Stimulated activated CD4-positive, alpha-beta T cell treated with anti-CD3 and anti-CD28 coated beads, Interleukin-2, amount 100 ng/mL, for 24 hours (primary cell): ENCODE measurements at places on chromosomes 1 and 21.

- DNase-seq = no peak
Measured at GRCh38 chr1:47887475-47888293, 109.5 kb downstream of the TRABD2B start.

- no peak for DNase-seq
Measured at GRCh38 chr1:65952696-65953095, 160.0 kb downstream of the PDE4B start.

- no peak for DNase-seq
Measured at GRCh38 chr1:195185736-195186135, 1422.5 kb downstream of the KCNT2 start.

DNA sequence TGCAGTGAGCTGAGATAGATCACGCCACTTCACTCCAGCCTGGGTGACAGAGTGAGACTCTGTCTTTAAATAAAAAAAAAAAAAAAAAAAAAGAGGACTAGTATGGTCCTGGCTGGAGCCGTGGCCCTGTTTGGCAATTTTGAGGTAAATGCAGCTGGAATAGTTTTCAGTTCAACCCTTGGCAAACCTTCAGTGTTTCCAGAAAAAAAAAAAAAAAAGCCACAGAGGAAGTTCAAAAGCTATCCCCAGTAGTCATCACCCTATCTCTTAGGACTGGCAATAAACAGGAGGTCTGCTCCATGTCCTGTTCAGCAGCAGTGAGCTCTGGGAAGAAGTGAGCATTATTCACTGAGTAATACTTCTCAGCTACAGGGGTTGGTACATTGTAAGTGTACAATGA is 56.8 kb upstream of the ERRFI1 start:
- DNase-seq = no peak

DNA sequence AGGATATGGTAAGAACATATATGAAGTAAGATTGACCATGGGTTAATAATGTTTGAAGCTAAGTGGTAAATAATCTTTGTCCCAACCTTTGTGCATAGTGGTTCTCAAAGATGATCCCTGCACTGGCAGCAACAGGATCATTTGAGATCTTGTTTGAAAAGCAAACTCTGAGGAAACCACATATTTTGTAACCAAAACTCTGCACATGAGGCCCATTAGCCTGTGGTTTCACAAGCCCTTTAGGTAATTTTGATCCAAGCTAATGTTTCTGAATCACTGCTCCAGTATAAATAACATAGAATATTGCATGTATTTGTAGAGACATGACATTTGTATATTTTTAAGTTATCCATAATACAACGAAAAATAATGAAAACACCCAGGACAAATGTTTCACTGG is 147.9 kb upstream of the RGS18 start:
- no peak for DNase-seq

DNA sequence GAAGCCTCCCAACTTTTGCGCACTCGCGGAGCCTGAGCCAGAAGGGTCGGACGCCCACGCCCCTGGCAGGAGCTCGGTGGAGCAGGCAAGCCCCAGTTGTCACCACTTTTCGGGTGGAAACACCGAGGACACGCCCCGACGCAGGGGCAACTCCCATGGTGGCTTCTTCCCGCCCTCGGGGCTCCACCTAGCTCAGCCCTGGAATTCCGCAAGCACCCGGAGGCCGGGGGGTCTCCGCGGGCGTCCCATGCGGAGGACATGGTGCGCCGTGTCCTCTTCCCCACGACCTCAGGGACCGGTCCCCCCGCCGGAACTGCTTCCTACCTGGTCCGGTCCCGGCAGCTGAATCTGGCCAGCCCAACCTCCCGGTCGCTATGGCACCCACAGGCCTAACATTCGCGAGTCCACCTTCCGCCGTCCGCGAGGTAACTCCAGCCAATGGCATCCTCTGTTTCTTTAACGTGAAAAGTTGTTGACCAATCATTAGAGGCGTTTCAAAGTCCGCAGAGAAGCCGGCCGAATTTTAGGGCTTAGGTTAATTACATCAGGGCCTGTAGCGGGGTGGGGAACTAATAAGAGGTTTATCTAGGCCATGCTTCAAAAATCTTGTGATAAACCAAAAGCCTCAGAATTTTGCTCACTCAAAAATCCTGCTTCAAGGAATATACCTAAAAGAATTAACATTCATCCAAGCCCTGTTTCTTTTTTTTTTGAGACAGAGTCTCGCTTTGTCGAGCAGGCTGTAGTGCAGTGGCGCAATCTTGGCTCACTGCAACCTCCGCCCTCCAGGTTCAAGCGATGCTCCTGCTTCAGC is at the start of gene STPG1:
Gene STPG1 (minus strand): TSS at position 433 of the 814 bp plus-strand sequence. CDS start 12,394 bp downstream, outside the sequence.
- DNase-seq = peak; percentile 83

DNA sequence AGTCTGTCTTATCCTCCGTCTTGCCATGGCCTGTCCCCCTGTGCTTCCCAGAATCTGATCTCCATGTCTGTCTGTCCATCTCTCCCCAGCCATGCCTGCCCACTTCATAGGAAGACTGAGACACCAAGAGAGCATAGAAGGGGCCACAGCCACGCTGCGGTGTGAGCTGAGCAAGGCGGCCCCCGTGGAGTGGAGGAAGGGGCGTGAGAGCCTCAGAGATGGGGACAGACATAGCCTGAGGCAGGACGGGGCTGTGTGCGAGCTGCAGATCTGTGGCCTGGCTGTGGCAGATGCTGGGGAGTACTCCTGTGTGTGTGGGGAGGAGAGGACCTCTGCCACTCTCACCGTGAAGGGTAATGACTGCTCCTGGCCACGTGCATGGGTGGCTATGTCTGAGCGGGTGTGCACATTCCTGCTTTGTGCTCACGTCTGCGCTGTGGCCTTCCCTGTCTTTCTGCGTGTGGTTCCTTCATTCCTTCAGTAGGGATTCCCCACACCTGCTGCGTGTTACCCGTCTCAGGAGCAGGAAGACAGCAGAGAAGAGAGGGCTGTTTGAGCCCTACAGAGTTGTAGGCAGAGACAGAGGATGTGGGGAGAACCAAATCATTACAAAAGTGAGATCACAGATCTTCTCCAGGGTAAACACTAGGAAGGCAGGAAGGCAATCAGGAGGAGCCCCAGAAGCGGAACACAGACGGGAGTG is 80.8 kb downstream of the OBSCN start:
- DNase-seq = no peak

DNA sequence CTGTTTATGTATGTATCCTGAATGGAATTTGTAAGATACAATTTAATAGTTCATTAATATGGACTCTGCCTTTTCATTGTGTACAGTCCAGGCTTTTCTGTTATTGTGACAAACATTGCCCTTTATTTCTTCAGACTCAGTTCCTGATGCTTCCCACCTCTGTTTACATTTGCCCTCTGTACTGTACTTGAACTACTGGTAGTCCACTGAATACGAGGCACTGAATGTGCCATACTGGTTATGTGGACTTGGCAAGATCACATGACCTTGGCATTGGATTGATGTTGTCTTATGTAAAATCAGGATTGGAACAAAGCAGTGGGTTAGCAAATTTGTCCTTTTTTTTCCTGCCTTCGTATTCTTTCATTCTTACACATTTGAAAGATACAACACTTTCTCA is 27.8 kb downstream of the RALGPS2 start:
- DNase-seq = no peak

GRCh38 chr1:160726114-160726497 is 12.9 kb upstream of the SLAMF7 start:
- DNase-seq = no peak

GRCh38 chr1:11568687-11569086 is 85.5 kb downstream of the FBXO2 start:
- no peak for DNase-seq

DNA sequence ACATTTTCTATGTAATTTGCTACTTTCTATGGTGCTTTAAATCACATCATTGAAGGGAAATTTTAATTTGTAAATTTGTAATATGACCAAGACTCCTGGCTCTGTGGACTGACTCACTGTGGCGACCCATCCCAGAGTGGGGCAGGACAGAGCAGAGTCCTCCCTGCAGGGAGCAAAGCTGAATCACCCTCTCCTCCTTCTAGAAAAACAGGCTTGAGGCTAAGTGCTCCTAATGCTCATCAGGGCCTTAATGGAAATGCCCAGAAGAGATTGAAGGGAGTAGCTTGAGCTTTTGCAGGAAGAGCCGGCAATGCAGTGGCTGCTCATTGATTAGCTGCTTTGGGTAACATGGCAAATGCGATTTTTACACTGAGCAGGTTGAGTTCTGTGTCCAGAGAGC is 16.8 kb downstream of the S100A10 start:
- DNase-seq = no peak

- no peak for DNase-seq
Measured at GRCh38 chr1:185258676-185259075, 58.4 kb downstream of the IVNS1ABP start.

- no peak for DNase-seq
Measured at GRCh38 chr1:50979937-50980336, 9.9 kb downstream of the CDKN2C start.

- DNase-seq = no peak
Measured at GRCh38 chr1:173117761-173118160, 67.0 kb upstream of the TNFSF18 start.

DNA sequence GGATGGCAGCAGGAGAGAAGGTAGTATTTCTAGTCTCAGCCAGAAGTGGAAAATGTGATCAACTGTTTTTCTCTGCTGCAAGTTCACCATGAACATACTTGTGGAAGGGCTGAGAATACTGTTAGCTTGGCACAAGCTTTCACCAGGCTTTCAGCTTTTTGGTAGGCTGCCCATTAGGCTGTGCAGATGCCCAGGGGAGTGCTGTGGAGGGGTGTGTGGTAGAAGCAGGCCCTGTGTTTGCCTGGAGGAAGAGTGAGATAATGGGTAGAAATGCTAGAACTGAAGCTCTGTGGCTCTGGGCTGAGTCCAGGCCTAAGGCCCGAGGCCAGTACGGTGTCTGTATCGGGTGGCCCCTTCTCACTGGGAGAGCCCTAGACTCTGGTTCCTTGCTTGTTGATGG is 9.8 kb downstream of the DNAJC6 start:
- DNase-seq = no peak

GRCh38 chr1:3821447-3821846 is 25.1 kb upstream of the LRRC47 start:
- DNase-seq = no peak

DNA sequence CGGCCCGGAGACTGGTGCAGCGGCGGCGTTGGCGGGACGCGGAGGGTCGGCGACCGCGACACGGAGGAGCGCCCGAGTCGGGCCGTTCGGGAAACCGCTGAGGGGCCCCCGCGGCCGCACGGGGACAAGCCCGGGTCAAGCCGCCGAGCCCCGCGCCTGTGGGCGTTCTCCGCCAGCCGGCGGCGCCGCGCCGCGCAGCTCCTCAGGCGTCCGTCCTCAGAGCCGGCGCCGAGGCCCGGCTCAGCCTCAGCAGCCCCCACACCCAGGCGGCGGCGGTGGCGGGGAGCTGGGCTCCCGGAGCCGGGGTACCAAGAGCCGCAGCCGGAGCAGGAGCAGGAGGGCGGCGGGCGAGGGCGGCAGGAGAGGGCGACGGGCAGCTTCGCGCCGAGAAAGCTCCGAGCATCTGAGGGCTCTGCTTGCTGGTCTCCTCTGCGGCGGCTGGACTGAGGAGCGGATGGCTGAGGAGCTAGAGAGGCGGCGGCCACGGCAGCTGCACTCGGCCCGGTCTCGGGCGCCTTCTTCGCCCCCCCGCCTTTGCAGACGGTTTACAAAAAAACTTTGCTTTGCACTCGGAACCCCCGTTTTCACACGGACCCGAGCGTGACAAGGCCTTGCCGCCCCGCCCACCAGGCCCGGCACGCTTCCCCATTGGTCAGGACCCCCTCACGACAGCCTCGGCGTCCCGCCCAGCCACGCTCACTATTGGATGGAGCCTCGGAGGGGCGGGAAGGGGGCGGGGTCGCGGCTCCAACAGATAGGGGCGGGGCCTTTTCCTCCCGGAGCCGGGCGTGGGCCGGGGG is at the start of gene SLC30A1:
Gene SLC30A1 (minus strand): TSS at position 522 of the 800 bp plus-strand sequence. CDS start 549 bp downstream, outside the sequence.
- peak; percentile 100 for DNase-seq

GRCh38 chr1:17515902-17516301 is 23.6 kb upstream of the ARHGEF10L start:
- DNase-seq = no peak

DNA sequence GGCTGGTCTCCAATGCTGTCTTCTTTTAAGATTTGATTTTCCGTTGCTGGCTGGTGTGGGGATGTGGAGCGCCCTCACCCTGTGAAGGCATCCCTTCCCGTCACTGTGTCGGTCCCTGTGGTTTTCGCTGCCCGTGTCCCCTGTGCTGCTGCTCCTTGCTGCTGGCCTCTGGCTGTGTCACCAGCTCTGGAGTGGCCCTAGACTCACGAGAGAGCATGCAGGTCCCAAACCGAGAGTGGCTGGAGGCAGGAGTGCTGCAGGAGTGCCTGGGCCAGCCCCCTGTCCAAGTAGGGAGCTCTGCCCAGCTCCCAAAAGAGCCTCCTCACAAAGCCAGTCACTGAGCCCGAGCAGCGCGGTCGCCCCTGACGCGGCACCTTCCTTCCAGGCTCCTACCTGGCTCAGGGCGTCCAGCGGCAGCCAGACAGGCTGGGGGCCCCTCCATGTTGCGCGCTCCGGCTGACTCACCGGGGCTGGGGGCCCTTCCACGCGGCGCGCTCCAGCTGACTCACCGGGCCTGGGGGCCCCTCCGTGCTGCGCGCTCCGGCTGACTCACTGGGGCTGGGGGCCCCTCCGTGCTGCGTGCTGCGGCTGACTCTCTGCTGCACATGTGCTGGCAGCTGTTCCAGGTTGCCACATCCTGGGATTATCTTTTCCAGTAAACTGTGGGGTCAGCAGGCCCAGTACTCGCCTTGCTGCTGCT is 106.7 kb upstream of the COL6A1 start:
- DNase-seq = no peak

GRCh38 chr1:89682611-89683010 is 49.7 kb downstream of the LRRC8C start:
- no peak for DNase-seq

- DNase-seq = no peak
Measured at GRCh38 chr21:45987121-45987711, 5.6 kb downstream of the COL6A1 start.

DNA sequence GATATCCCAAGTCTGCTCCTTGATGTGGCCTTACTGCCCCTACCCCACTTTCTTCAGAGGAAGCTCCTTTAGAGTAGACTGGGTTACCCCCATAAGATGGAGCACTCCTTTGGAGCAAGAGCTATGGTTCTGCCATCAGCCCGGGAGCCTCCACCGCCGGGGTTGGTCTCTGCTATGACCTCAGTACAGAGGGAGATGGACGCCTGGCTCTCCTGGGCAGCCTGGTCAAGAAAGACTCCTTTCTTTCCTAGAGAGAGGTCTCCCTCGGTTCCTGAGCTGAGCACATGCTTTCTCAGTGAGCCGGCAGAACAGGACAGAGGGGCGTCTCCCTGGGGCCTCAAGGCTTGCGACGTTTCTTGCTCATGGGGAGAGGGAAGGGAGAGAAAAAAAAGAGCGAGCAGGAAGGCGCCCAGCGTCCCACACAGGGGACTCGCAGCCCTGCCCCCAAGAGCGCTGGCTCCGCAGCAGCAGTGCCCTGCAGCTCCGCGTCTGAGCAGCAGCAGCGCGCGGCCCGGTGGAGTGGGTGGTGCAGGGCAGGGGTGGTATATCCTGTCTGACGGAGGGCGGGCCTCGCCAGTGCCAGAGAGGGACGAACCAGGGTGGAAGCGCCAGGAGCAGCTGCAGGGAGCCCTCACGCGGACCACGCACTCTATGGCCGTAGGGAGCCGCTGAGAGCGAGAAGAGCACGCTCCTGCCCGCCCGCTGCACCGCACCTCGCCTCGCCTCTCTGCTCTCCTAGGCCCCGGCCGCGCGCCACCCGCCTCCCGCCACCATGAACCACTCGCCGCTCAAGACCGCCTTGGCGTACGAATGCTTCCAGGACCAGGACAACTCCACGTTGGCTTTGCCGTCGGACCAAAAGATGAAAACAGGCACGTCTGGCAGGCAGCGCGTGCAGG is at the start of gene PKP1:
Gene PKP1 (plus strand): TSS at position 576 of the 899 bp plus-strand sequence. CDS start 197 bp downstream, at position 773.
- DNase-seq = no peak

GRCh38 chr1:23567996-23568607 is 8.8 kb upstream of the ID3 start:
- no peak for DNase-seq
